ENCODE measurements at places on chromosomes 3 and 15.

GRCh38 chr3:135239615-135239884 is 444.5 kb downstream of the EPHB1 start:
- DNase-seq: no peak

- no peak for DNase-seq
These were observed 25.6 kb upstream of the RHO start for GRCh38 chr3:129502641-129503408.

DNA sequence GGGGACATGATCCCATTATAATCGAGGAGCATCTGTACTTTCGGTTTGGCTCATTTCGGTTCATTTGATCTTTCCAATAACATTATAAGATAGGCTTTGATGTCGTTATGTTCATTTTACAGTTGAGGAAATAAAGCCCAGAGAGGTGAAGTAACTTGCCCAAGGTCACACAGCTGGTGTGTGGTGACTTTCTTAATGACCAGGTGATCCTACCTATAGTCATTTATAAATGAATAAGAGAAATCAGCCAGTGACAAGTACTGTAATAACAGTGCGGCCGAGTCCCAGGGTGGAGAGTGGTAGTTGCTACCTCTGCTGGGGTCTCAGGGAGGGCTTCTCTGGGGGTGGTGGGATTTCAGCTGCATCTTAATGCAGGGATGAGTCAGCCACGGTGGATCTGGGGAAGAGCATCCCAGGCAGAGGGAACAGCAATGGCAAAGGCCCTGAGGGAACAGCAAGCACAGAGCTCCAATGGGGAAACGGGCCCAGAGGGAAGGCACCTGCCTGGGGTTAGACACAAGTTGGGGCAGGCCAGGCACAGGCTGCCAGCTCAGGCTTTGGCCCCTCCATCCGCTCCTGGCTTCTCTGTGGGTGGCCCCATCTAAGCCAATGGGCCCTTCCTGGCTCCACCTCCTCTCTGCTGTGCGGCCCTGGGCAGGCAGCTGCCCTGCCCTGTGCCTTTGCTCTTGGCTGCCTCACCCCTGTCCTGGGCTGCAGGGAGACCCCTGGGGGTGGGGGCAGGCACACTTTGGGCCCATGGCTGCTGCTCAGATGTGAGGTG is 1.1 kb upstream of the FBLN2 start:
- no peak for DNase-seq

DNA sequence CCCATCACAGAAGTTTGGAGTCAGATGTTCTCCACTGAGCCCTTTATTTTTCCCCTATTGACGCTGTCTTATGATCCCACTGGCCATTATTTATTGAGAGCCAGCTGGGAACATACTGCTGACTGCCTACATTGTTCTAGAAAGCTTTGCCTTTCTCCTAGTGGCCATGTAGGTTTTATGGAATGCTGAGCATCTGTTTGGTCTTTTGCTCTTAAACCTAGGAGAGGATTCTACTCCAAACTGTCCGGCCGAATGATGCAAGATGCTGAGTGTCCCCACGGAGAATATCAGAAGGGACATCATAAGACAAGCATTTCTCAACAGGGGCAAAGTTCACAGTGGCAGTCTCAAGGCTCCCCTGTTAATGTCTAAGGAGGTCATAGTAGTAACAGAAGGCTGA is 171.4 kb downstream of the ARRDC4 start:
- DNase-seq: no peak

GRCh38 chr3:13237776-13238490 is 164.7 kb upstream of the IQSEC1 start:
- DNase-seq: no peak

DNA sequence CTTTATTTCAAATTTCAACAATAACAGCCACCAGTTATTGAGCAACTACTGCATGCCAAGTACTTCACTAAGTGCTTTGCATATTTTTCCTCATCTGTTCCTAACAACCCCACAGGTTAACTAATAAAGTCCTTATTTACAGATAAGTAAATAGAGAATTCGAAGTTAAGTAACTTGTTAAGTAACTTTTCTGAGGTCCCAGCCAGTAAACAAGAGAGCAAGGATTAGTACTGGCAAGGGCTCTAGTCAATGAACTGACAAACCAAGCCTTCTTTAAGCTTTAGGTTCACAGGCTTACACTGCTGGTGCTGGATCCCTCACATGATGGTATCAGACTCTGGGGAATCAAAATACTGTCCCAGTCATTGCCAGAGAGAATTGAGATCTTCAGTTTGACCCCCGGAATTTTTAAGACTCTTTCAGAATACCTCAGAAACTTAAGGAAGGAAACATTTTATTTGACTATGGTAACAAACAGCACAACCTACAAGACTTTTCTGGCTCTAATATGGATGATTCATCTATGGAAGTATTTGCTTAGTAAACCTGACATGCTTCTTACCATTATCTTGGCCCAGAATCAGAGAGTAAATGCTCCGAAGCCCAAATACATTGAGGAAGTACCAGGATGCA is 16.5 kb downstream of the EMC3 start:
- DNase-seq: no peak

DNA sequence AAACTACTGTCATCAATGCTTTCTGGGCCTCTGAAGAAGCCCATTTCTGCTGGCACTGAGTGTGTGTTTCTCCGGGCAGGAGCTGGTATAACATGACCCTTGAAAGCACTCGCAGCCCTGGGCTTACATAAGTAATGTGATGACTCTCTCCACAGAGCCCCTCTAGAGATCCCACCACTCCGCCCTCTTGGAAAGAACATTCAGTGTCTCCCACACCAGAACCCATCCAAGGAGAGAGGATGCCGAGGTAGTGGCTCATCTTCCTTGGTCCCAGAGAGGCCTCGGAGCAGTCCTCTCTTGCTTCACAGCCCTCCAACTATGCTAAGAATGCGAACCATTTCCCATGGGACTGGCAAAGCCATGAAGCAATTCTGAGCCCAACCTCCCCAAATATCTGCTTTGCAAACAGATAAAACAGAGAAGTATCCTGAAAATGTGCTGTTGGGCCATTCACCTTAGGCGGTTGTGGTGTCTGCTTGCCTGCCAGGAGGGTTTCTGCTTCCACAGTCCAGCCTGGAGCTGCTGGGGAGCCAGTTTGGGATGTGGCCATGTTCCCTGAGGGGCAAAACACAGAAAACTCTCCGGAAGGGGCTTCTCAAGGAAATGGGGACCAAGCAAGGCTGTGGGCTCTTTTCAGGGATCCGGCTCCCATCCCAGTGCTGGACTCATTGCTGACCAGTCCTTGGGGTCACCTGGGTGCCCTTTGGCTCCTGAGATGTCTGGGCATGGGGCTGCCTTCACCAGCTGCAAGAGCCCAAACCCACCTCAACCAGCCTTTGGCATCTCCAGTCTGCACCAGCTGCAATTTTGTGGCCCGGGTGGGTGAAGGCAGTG is 47.3 kb downstream of the AMOTL2 start:
- no peak for DNase-seq

DNA sequence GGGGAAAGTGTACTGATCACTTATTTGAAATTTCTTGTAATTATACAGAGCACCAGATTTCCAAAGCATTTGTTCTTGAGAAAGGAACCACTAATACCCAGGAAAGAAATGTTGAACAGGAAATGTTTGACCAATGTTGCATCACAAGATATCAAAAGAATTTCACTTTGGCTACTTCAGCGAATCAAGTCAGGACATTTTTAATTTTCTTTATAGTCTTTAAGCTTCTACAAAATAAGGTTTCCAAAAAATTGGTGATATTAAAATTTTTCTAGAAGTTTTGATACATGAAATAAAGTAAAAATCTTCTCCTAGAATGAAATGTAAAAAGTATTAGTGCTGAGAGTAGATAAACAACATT is 421.9 kb downstream of the MECOM start:
- DNase-seq: no peak

DNA sequence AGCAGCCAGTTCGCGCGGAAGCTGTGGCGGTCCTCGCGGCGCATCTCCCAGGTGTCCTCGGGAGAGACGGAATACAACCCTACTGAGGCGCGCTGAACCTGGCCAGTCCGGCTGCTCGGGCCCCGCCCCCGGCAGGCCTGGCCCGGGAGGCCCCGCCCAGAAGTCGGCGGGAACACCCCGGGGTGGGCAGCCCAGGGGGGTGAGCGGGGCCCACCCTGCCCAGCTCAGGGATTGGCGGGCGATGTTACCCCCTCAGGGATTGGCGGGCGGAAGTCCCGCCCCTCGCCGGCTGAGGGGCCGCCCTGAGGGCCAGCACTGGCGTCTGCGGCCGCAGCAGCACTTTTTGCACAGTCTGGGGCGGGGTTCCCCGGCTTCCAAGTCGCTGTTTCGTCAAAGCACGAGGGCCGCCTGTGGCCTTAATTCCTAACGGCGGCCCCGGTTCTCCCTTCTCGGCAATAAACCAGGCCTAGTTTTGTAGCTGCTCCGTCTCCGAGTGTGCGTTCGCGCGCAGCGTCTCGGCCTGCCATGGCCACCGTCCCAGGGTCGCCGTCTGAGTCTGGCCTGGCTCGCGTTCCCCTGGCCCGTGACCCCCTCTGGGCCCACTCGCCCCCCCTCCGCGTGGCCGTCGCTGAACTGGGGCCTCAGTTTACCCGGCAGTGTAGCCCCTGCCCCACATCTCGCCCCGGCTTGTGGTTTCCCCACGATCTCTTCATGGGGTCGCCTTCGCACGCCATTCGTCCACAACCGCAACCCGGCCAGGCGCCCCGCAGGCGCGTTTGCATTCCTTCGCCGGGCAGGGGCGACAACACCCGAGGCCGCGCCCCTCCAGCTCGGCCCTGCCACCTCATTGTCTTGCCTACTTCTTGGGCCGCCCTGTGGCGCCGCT is 30.0 kb downstream of the NBEAL2 start:
- DNase-seq: peak; percentile 80

- DNase-seq: peak; percentile 46
These were observed 20.6 kb upstream of the EPHB3 start for GRCh38 chr3:184540777-184541681.

GRCh38 chr3:70743754-70744153 is 431.3 kb upstream of the MDFIC2 start:
- DNase-seq: no peak

DNA sequence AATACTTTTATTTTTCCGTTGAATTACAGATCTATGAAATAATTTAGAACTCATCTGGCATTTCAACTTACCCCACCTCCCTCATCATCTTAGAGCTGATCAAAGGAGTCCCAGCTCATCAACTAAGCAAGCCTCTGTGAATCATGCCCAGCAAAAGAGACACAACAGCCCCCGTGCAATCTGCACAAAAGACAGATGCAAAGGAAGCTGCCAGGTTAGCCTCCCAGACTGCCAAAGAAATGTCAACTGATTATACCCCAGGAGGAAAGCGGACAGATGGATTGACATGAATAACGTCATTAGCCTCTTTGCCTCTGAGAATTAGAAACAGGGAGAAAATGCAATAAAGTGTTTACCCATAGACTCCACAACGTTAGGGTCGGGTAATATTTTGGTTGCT is 75.0 kb downstream of the GABRB3 start:
- DNase-seq: no peak

DNA sequence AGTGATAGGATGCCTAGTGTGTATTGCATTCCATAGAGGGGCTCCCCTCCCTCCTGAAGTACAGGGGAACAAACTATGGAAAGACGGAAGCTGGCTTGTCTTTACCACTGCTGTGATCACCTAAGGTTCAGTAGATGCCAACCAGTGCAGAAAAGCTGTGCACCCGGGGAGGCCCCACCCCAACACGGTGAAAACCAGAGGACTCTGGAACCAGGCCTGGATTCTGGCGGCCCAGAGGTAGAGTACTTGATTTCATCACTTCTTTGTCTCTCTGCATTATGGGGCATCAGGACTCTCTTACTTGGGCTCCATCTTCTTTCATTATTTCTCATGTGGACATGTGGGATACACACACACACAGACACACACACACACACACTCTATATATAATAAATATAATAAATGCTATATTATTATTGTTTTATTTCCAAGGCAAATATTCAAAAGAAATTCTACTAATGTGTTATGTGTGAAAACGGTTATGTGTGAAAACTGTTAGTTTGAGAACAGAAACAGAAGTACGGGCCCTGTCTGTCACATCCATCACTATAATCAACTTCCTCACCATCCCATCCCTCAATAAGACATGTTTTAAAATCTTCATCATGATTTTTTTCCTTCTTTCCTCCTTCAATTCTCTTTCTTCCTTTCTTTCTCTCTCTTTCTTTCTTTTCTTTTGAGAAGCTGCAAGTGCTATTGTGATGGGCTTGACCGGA is 152.4 kb upstream of the CMC1 start:
- no peak for DNase-seq

DNA sequence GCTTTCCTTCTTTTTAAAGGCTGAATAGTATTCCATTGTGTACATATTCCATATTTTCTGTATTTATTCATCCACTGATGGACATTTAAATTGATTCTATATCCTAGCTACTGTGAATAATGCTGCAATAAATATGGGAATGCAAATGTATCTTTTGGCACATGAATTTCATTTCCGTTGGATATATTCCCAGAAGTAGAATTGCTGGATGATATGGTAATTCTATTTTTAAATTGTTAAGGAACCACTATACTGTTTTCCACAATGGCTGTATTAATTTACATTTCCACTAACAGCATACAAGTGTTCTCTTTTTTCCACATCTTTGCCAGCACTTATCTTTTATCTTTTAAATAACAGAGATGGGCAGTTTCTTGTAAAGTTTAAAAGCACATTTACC is 302.7 kb downstream of the CTNNB1 start:
- DNase-seq: no peak

DNA sequence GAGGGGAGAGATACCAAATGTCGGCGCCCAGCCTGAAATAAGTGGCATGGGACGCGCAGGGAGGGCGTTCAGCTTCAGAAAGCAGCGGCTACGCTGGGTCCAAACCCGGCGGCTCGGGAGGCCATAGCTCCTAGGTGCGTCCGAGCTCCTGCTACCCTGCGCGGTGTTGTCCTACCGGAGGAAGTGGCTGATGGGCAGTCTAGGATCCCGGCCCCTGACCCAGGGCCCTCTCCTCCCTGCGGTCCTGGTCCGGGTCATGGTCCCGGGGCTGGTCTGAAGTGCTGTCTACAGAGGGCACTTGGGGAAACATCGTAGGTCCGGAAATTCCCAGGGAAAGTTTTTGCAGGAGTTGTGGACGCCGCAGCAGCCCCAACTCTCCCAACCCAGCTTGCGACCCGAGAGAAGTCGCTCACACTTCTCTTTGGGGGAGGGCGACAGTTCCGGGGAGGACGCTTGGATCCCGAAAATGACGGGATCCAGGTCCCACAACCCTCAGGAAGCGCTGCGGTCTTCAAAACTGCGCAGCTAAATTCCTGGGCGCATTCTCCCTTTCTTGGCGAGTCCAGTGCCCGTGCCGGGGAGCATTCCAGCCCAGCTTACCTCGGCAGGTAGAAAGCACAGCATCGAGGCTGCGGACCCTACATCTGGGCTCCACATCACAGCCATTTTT is 9.1 kb upstream of the FOXB1 start:
- DNase-seq: no peak

GRCh38 chr3:61080737-61081445 is 170.4 kb downstream of the FHIT start:
- DNase-seq: no peak

GRCh38 chr15:38885471-38885952 is 320.9 kb upstream of the RASGRP1 start:
- no peak for DNase-seq

- no peak for DNase-seq
These were observed 3.9 kb upstream of the ATP11B start for GRCh38 chr3:182789371-182789770.
